SK-MEL-5 (cell line): ENCODE measurements at places on chromosomes 7 and 10.

GRCh38 chr10:112209684-112210131 is 26.1 kb upstream of the GPAM start:
- no peak for DNase-seq

GRCh38 chr10:76719006-76719405 is 918.6 kb downstream of the KCNMA1 start:
- DNase-seq: no peak

- no peak for DNase-seq
Observed at GRCh38 chr10:26502986-26503385, 64.8 kb downstream of the APBB1IP start.

DNA sequence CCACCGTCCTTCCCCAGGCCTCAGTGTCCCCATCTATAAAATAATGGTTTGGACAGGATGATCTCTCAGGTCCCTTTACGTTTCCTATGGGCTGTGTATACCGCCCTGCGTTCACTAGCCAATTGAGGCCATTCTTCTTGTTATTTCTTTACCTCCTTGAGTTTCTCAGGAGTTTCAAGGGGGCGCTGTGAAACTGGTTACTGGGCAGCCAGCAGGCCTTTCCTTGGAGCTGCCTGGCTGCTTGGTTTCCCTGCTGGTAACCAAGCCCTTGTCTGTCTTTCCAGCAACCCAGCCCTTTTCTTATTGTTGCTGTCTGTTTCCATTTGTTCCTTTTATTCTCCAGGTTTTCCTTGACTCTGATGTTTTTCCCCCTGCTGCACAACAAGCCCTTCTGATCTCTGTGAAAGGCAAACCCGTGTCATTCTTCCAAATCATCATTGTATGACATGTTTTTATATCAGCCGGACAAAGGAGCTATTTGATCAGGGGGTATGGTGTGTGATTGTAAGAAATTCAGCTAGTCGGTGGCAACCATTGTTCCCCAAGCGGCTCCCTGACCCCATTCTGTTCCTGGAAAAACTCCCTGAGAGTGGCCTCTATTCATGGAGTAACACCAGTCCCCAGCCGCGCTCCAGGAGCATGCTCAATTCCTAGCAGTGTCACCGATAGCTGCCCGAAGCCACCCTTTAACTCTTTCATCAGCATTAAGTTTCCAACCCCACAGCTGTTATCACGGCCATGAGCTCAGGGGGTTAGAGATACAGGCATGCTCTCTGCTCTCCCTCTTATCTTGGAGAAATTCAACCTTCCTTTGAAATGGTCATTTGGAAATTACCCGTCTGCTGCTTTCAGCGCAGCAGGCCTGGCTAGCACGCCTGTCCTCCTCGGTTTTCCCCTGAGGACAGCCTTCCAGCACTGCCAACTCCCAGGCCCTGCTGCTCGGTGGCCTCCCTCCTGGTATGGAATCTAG is 26.6 kb downstream of the FGF8 start:
- peak; percentile 65 for DNase-seq
